IPS DF 6.9 (cell line): ENCODE measurements at places on chromosomes 13 and 19.

GRCh38 chr13:90627813-90628212 is 719.7 kb upstream of the MIR17HG start:
- no peaks in the 10 kb centered on the region for H3K27me3 ChIP-seq
- no peak for DNase-seq
- no peak overlapping the region for H3K27ac ChIP-seq
- no peaks in the 10 kb centered on the region for H3K36me3 ChIP-seq
- H3K4me3 ChIP-seq, result no peak overlapping the region

GRCh38 chr13:76882431-76882830 is 3.8 kb downstream of the KCTD12 start:
- H3K27ac ChIP-seq, result no peak overlapping the region
- H3K4me3 ChIP-seq, result no peak overlapping the region
- H3K36me3 ChIP-seq, result no peaks in the 10 kb centered on the region

DNA sequence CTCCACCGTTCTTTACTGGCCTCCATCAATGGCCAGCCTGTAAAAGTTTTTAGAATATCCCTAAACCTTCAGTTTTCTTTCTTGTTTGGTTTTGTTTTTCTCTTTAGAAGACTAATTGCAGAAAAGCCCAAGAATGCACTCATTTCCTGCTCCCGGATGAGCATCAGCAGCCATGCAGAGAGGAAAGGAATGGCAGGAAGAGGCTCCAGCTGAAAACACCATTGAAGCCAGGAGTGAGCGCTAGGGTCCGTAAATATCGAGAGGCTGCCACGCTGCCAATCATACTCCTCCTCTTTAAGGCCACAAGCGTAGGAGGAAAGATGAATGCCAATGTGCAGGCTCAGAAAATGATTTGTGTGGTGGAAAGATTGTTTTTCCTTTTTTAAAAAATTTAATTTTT is 57.4 kb upstream of the UBE2L5 start:
- no peaks in the 10 kb centered on the region for H3K27me3 ChIP-seq
- DNase-seq, result no peak
- no peak overlapping the region for H3K4me3 ChIP-seq

- no peak overlapping the region for H3K27ac ChIP-seq
- H3K4me3 ChIP-seq, result peak overlapping the region; percentile 53; the same call in 1 of the 2 replicates
- DNase-seq, result no peak
- H3K27me3 ChIP-seq, result peaks cover 14% of the 10 kb centered on the region
- no peaks in the 10 kb centered on the region for H3K4me1 ChIP-seq
Measured at GRCh38 chr13:71866335-71867130, 471 bp downstream of the DACH1 start.

DNA sequence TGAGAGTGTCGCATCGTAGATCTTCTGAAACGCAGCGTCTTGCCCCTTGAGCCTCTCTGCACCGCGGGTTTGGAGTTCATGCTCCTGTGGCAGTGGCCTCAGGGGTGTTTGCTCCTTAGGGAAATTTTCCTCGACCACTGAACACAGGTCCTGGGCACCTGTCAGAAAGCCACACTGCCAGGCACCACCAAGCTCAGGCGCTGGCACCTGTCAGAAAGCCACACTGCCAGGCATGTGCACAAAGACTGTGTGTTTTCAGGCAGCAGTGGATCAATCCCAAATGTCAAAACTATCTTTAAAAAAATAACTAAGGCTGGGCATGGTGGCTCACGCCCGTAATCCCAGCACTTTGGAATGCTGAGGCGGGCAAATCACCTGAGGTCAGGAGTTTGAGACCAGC is 87.1 kb downstream of the ATP11A start:
- H3K4me3 ChIP-seq, result no peak overlapping the region
- H3K36me3 ChIP-seq, result peaks cover 4% of the 10 kb centered on the region; the same call in 1 of the 2 replicates
- H3K27ac ChIP-seq, result no peak overlapping the region
- no peak for DNase-seq
- H3K27me3 ChIP-seq, result no peaks in the 10 kb centered on the region

- no peaks in the 10 kb centered on the region for H3K27me3 ChIP-seq
- no peak overlapping the region for H3K27ac ChIP-seq
- no peaks in the 10 kb centered on the region for H3K4me1 ChIP-seq
Measured at GRCh38 chr13:101205408-101205807, 210.9 kb downstream of the NALCN start.

DNA sequence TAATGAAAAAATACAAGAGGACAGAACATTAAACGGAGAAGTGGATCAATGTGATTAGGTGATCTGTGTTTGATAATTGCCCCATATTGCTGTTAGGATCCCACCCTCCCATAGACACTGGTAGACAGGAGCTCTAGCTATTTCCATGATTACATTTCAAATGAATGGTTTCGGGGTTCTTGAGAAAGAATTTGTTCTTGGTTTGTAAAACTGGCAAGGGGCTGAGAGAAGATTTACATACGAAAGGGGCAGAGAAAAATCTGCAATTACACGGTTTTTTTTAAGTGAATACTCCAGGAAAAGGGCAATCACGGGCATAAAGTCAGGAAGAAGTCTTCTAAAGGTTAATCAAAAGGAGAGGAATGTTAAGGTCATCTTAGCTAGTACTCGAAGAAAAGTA is 2125.7 kb upstream of the PCDH20 start:
- H3K4me3 ChIP-seq, result no peak overlapping the region
- no peaks in the 10 kb centered on the region for H3K36me3 ChIP-seq
- peak; percentile 9 for DNase-seq
- peaks cover 4% of the 10 kb centered on the region; the same call in 1 of the 2 replicates for H3K27me3 ChIP-seq
- H3K27ac ChIP-seq, result no peak overlapping the region

GRCh38 chr19:7602240-7602934 is 6.7 kb downstream of the CAMSAP3 start:
- peaks cover 2% of the 10 kb centered on the region; the same call in 1 of the 2 replicates for H3K4me1 ChIP-seq
- no peaks in the 10 kb centered on the region for H3K27me3 ChIP-seq
- no peak overlapping the region for H3K4me3 ChIP-seq
- no peak overlapping the region for H3K27ac ChIP-seq
- no peaks in the 10 kb centered on the region for H3K36me3 ChIP-seq

- DNase-seq, result no peak
- H3K4me3 ChIP-seq, result no peak overlapping the region
- no peaks in the 10 kb centered on the region for H3K4me1 ChIP-seq
Measured at GRCh38 chr19:48117515-48118130, 7.0 kb upstream of the PLA2G4C start.

DNA sequence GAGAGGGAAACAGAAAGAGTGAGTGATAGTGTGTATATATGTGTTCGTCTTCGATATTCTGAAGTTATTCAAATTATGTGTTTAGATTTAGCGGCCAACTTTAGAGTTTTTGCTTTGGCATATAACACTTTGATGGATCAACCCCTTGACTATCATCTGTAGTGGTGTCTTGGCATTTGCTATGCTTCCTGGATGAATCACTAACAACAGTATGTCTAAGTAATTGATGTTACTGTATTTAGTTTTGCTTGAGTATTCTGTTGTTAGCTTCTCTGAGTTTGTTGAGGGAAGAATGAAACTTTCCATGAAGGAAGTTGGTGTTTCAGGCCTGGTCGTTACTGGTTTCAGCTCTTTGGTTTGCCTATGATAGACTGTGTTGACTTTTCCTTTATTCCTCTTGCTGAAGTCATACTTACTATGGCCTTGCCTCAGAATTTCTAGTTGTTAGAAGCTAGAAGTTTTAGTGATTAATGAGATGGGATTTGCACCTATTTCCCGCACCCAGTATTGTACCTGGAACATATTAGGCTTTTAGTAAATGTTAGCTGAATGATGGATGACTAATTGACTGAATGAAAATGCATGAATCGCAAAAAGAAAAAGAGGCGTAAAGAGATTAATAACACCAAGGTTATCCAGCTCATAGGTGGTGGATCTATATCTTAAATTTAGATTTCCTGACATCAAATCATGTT is 20.7 kb downstream of the NDFIP2 start:
- no peak overlapping the region for H3K4me3 ChIP-seq
- no peak overlapping the region for H3K27ac ChIP-seq
- no peaks in the 10 kb centered on the region for H3K4me1 ChIP-seq
- H3K27me3 ChIP-seq, result no peaks in the 10 kb centered on the region

- DNase-seq, result no peak
- no peak overlapping the region for H3K27ac ChIP-seq
- no peaks in the 10 kb centered on the region for H3K36me3 ChIP-seq
- no peaks in the 10 kb centered on the region for H3K4me1 ChIP-seq
Measured at GRCh38 chr13:48449656-48450055, 36.7 kb upstream of the LPAR6 start.

DNA sequence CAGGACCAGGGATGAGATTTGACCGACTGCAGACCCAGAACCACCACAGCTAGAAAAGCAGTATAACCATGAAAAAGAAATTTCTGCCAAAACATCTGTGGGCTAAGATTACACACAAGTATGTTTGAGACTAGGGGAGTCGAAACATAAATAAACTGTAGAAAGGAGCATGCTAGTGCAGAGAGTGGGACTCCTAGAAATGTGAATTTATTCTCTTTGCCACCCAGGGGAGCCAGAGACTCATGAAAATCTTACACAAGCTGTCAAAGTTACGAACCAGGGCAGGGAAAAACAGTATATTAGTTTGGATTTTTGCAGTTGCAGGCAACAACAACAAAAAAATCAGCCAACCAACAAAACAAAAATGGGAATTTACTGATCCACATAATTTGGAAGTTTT is 12.3 kb upstream of the HSPH1 start:
- no peak for DNase-seq
- H3K36me3 ChIP-seq, result no peaks in the 10 kb centered on the region; the same call in 1 of the 2 replicates
- no peaks in the 10 kb centered on the region for H3K4me1 ChIP-seq
- no peak overlapping the region for H3K27ac ChIP-seq
- no peaks in the 10 kb centered on the region for H3K27me3 ChIP-seq
- H3K4me3 ChIP-seq, result no peak overlapping the region

- no peak overlapping the region for H3K27ac ChIP-seq
- DNase-seq, result no peak
- H3K4me1 ChIP-seq, result no peaks in the 10 kb centered on the region
- no peak overlapping the region for H3K4me3 ChIP-seq
Measured at GRCh38 chr13:32079587-32079986, 48.0 kb downstream of the FRY start.

- no peak overlapping the region for H3K4me3 ChIP-seq
- no peaks in the 10 kb centered on the region for H3K27me3 ChIP-seq
- no peaks in the 10 kb centered on the region; the same call in 1 of the 2 replicates for H3K4me1 ChIP-seq
- H3K27ac ChIP-seq, result no peak overlapping the region
- no peak for DNase-seq
Measured at GRCh38 chr13:71758828-71759227, 108.2 kb downstream of the DACH1 start.

GRCh38 chr19:45322311-45322710 is 364 bp downstream of the CKM start:
- H3K4me1 ChIP-seq, result peaks cover 8% of the 10 kb centered on the region; the same call in 1 of the 2 replicates
- no peak overlapping the region for H3K27ac ChIP-seq
- H3K36me3 ChIP-seq, result no peaks in the 10 kb centered on the region
- no peaks in the 10 kb centered on the region for H3K27me3 ChIP-seq
- no peak for DNase-seq
- H3K4me3 ChIP-seq, result no peak overlapping the region

DNA sequence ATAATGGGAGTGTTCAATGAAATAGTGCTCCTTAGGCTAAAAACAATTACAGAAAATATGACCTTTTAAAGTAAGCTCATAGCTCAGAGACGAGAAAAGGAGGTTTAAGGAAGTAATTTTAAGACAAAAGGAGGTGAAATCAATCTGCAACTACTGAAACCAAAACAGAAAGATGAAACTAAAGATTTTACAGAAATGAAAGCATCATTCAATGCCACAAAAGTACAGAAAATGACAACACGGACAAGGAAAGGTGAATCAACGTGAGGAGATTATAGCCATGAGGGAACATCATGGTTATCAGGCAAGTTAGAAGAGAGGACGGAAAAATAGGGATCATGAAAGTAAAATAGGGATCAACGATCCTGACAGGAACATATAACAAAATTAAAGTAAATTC is 745.2 kb downstream of the PCDH17 start:
- no peaks in the 10 kb centered on the region for H3K4me1 ChIP-seq
- no peak for DNase-seq
- H3K27ac ChIP-seq, result no peak overlapping the region

DNA sequence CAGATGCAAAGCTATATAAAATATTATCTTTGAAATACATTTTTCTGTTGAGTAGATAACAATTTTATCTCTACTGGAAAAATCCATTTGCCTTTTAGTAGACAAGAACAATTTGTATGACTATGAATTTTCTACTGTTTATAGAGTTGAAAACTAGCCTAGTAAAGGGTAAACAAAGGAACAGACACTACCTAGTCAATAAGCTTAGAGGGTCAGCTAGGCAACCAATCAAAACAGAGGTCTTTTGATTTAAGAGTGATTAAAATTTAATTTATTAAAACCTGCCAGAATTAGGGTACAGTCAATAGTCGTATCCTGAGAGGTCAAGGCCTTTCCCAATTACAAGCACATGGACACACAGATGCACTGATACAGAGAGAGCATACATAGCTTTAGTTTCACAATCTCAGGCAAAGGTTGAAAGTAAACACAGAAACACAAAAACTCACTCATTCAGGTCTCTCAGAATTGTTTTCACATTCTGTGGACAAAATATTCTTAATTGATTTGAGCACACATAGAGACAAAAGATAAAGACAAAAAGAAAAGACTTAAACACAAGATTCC is 24.5 kb upstream of the GPC6 start:
- no peak for DNase-seq
- no peaks in the 10 kb centered on the region for H3K27me3 ChIP-seq
- H3K4me1 ChIP-seq, result no peaks in the 10 kb centered on the region
- no peak overlapping the region for H3K27ac ChIP-seq
- no peaks in the 10 kb centered on the region for H3K36me3 ChIP-seq

DNA sequence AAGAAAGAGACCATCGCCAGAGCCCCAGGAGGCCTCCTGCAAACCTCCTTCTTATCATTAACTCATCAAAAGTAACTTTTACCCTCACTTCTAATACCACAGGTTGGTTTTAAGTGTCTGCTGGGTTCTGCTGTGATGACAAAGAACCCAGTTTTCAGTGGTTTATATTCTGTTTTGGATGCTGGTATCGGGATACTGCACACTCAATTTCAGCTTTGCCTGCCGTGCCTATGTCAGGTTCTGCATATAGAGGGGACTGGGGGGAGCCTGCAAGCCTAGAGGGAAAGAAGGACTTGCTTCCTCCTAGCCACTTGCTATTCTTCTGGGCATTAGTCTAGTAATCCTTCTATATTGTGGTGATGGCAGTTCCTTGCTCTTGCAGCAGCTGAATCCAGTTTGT is 242.4 kb downstream of the KCNRG start:
- no peaks in the 10 kb centered on the region for H3K36me3 ChIP-seq
- H3K4me3 ChIP-seq, result no peak overlapping the region
- H3K27ac ChIP-seq, result no peak overlapping the region
- no peaks in the 10 kb centered on the region for H3K27me3 ChIP-seq

DNA sequence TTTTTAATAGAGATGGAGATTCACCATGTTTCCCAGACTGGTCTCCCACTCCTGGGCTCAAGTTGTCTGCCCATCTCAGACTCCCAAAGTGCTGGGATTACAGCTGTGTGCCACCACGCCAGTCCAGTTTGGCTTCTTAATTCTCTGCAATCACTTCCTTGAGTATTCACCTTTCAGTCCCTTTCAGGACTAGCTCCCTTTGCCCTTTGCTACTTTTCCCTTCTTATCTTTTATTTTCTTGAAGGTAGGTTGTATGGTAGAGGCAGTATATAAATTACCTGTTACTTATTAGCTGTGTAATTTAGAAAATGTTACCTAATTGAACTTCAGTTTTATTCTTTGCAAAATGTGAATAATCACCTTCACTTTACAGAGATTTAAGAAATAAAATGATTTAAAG is 285.8 kb downstream of the FGF9 start:
- H3K27me3 ChIP-seq, result no peaks in the 10 kb centered on the region
- no peaks in the 10 kb centered on the region for H3K36me3 ChIP-seq
- no peaks in the 10 kb centered on the region for H3K4me1 ChIP-seq
- no peak overlapping the region for H3K4me3 ChIP-seq
